ENCODE measurements at places on chromosomes 6 and 20. TPM values are rescaled to one million over a fixed set of nuclear protein-coding genes. Genes with fewer than 3 reads are reported as not detected.

The NOX3 gene
- total RNA-seq = not detected

The SAMD5 gene
- total RNA-seq = 0.08 TPM

The ENPP5 gene
- 0.08 TPM for total RNA-seq

The RBPJL gene
- total RNA-seq = not detected

The ACTL10 gene
- total RNA-seq = 2.8 TPM

The ZBP1 gene
- total RNA-seq = not detected

The BMP7 gene
- under 0.01 TPM for total RNA-seq

The ADTRP gene
- total RNA-seq = 2.0 TPM

The WFDC8 gene
- not detected for total RNA-seq
